ENCODE measurements at places on chromosomes 13 and 19. TPM values are rescaled to one million over a fixed set of nuclear protein-coding genes. Genes with fewer than 3 reads are reported as not detected.

The MEIS3 gene
- 2.6 TPM for total RNA-seq

The RASIP1 gene
- total RNA-seq, result 2.2 TPM

The SLITRK6 gene
- total RNA-seq, result 8.2 TPM

The REX1BD gene
- 79.6 TPM for total RNA-seq

The EVI5L gene
- 10.6 TPM for total RNA-seq

The ETV2 gene
- total RNA-seq, result 1.9 TPM

DNA sequence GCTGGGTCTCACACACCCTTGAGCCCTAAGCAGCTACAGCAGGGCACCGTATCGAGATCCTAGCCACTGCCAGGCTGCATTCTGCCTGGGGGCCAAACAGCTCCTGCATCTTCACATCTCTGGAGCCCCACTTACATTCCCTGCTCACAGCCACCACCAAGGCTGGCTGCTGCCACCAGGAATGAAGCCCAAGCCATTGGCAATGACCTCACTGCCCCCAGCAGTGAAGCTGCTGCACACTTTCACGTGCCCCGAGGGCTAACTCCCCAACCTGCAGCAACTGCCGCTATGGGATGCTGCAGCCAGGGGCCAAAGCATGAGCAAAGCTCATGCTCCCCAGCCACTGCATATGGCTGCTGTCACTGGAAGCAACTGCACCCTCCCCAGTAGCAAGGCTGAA lies 42.0 kb downstream of the F2RL3 start:
- no peak overlapping the region for H3K27ac ChIP-seq
- no peak overlapping the region for H3K4me3 ChIP-seq
- H3K36me3 ChIP-seq, result no peaks in the 10 kb centered on the region
- DNase-seq, result no peak
- no peaks in the 10 kb centered on the region for H3K27me3 ChIP-seq
- no peaks in the 10 kb centered on the region for H3K4me1 ChIP-seq

DNA sequence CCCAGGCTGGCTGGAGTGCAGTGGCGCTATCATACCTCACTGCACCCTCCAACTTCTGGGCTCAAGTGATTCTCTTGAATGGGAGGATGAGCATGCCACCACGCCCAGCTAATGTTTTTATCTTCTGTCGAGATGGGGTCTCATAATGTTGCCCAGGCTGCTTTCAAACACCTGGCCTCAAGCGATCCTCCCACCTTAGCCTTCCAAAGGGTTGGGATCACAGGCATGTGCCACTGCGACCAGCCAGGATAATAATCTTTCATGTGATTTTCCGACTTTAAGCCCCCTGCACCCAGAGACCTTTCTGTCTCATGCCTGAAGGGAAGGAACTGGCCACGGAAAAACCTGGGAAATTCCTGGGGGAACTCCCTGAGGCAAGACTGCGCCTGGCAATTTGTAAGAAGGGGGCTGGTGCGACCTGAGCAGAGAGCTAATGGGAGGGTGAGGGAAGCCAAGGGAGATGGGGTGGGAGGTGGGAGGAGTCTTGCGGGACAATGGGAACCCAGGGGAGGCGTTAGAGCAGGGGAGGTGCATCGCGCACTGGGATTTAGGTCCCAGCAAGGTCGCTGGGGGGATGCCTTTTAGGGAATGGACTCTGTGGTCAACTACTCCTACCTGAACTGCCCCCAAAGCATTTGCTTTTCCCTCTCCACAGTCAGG lies 1.2 kb upstream of the CCDC124 start:
- H3K4me1 ChIP-seq, result peaks cover 9% of the 10 kb centered on the region
- no peak overlapping the region for H3K4me3 ChIP-seq
- H3K27ac ChIP-seq, result no peak overlapping the region
- no peaks in the 10 kb centered on the region for H3K36me3 ChIP-seq

DNA sequence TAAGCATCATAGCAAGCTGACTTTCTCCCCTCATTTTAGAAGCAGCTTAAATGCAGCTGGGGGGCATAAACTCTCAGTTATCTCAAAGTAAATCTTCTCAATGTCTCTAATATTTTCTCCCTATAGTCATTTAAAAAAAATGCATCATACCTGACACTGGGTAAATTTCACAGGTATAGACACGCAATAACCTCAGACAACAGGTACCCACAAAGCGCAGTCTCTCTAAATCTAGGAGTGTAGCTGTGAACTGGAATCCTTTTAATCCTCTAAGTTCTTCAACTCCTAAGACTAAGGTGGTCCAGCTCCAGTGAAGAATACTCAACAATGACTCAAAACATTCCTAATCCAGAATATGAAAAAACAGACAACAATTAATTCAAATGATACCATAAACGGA lies 141.2 kb downstream of the MYCBP2 start:
- H3K36me3 ChIP-seq, result no peaks in the 10 kb centered on the region
- no peaks in the 10 kb centered on the region for H3K27me3 ChIP-seq
- H3K27ac ChIP-seq, result no peak overlapping the region
- no peak for DNase-seq

GRCh38 chr13:60720590-60720989 lies 323.6 kb downstream of the TDRD3 start:
- H3K27me3 ChIP-seq, result no peaks in the 10 kb centered on the region
- H3K4me3 ChIP-seq, result no peak overlapping the region
- H3K36me3 ChIP-seq, result no peaks in the 10 kb centered on the region
- H3K27ac ChIP-seq, result no peak overlapping the region

DNA sequence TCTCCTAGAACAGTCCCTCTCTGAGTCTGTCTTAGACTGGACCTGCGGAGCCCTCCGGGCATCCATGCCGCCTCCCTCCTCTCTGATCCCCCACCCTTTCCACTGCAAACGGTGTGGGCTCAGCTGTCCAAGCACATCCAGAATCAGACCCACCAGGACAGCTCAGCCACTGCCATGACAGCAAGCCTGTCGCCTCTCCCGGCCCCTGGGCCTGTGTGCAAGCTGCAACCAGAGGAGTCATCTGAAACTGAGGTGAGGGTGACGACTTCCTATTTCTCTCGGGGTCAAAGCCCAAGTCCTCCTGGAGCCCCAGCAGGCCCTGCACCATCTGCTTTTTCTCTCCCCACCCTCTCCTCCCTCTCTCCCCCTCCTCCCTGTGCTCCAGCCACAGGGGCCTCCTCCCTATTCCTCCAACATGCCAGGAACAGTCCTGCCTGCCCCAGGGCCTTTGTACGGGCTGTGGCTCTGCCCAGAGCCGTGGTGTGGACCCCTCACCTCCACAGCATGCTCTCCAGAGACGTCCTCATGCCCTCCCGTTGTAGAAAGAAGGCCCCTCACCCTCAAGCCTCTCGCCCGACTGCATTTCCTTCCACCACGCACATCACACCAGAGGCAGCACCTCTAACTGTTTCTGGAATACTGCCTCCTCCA lies 23.5 kb upstream of the MYDGF start:
- no peaks in the 10 kb centered on the region for H3K4me1 ChIP-seq
- H3K27me3 ChIP-seq, result no peaks in the 10 kb centered on the region
- peaks cover 30% of the 10 kb centered on the region for H3K36me3 ChIP-seq
- no peak for DNase-seq
- no peak overlapping the region for H3K27ac ChIP-seq

GRCh38 chr13:57857945-57858344 lies 226.4 kb downstream of the PCDH17 start:
- no peak overlapping the region for H3K27ac ChIP-seq
- H3K4me3 ChIP-seq, result no peak overlapping the region
- H3K27me3 ChIP-seq, result no peaks in the 10 kb centered on the region
- H3K36me3 ChIP-seq, result no peaks in the 10 kb centered on the region
- no peaks in the 10 kb centered on the region for H3K4me1 ChIP-seq

DNA sequence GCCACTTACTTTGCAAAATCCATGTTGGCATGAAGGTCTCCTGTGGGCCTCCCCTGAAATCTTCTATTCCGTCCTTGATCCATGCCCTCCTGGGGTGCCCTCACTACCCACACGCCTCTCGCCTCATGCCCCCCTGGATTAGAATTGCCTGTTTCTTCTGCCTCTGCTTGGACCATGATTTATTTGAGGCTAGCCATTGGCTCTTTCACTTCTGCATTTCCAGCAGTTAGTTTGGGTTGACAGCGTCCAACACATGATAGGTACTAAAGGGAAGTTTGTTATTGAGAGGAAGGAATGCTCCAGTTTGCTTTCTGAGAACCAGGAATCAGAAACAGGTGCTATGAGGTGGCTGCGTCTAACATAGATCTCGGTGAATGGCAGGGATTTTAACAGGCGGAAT lies 30.5 kb upstream of the TPTE2 start:
- H3K27me3 ChIP-seq, result no peaks in the 10 kb centered on the region
- H3K27ac ChIP-seq, result no peak overlapping the region
- no peaks in the 10 kb centered on the region for H3K36me3 ChIP-seq

DNA sequence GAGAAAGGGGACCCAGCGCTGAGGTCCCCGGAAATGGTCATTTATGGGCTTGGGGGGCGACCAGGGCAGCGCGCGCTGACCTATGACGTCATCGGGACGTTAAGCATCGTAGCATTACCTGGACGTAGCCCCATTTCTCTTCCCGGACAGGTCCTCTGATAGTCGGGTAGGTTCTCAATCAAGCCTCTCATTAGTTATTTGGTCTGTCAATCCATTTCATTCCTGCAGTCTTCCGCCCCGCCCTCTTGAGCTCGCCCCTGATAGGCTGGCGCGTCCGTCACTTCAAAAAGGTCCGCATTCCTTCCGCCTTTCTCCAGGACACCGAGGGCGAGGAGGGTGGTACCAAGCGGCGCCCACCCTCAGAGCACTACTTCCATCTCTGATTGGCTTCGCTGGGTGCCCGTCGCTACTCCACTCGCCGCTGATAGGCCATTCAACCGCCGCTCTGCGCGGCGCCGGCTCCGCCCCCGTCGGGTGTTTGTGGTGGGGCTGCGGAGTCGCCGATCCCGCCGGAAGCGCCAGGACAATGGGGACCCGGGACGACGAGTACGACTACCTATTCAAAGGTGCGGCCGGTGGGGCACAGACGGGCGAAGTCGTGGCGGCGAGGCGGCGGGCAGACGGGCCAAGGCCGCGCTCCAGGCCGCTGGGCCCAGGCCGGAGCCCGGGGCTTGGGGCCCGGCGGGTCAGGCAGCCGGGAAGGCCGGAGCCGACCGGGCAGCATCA lies at the start of gene RAB11B:
TSS of gene RAB11B (plus strand) at position 470 of the 726 bp plus-strand sequence. CDS start at position 527, 57 bp downstream.
- DNase-seq, result peak; percentile 100
- H3K4me1 ChIP-seq, result peaks cover 14% of the 10 kb centered on the region
- peak within 1 kb of the TSS; percentile 78 for H3K4me3 ChIP-seq
- H3K36me3 ChIP-seq, result no peaks in the 10 kb centered on the region
- no peaks in the 10 kb centered on the region for H3K27me3 ChIP-seq

DNA sequence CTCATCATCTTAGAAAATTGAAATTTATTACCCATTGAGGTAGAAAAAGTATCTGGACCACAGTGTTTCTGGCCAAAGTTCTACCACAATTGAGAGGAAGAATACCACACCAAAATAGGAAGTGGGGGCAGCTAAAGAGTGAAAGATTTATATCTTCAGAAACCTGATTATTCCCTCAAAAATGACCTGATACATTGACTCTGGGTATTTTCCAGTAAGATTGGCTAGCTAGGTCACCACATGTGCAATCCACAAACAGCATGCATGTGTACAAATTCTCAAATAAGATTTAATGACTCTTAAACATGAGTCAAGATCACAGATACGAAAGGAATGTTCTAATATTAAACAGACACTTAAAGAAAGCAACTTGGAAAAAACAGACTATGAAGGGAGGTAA lies 1516.2 kb upstream of the PCDH20 start:
- no peak for DNase-seq
- H3K27me3 ChIP-seq, result no peaks in the 10 kb centered on the region
- H3K27ac ChIP-seq, result no peak overlapping the region
- H3K4me3 ChIP-seq, result no peak overlapping the region

DNA sequence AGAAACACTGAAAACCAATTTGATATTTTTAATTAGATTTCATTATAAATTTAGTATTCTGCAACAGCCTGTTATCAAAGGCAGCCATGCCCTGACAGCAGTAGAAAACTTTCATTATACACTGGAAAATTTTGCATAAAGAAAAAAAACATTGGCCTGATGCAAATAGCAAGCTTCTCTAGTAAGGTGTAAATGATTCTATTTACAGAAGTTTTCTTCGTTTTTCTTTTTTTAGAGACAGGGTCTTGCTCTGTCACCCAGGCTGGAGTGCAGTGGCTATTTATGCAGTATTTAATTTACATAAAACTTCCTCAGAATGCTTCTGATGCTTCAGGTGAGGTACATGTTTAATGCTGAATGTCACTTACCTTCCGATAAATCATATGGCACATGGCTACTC lies 67.0 kb downstream of the ABCC4 start:
- H3K27ac ChIP-seq, result no peak overlapping the region
- no peak overlapping the region for H3K4me3 ChIP-seq

DNA sequence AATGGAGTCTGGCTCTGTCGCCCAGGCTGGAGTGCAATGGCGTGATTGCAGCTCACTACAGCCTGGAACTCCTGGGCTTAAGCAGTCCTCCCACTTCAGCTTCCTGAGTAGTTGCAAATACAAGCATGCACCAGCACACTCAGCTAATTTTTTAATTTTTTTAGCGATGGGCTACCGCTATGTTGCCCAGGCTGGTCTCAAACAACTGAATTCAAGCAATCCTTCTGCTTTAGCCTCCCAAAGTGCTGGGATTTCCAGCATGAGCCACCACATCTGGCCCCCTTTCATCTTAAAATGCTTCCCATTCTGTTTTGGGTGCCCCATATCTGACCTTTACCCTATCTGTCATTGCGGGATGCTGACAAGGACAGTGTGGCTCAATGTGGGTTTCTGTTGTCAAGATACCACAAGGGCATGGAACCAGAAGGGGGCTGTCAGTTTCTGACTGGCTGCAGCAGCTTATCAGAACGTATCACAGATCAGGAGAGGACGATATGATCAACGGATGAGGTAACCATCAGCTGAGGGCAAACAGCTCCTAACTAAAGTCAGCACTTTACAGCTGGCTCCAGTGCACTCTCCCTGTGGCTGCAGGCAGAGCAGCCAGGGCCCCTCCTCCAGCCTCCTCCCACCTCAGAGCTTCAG lies 32.4 kb downstream of the GPR42 start:
- no peak overlapping the region for H3K27ac ChIP-seq
- no peaks in the 10 kb centered on the region for H3K4me1 ChIP-seq
- H3K27me3 ChIP-seq, result no peaks in the 10 kb centered on the region
- H3K36me3 ChIP-seq, result no peaks in the 10 kb centered on the region

- no peaks in the 10 kb centered on the region for H3K27me3 ChIP-seq
- H3K4me3 ChIP-seq, result no peak overlapping the region
- H3K4me1 ChIP-seq, result no peaks in the 10 kb centered on the region
- no peaks in the 10 kb centered on the region for H3K36me3 ChIP-seq
Observed at GRCh38 chr13:61417086-61417570, 1.5 kb upstream of the PCDH20 start.

DNA sequence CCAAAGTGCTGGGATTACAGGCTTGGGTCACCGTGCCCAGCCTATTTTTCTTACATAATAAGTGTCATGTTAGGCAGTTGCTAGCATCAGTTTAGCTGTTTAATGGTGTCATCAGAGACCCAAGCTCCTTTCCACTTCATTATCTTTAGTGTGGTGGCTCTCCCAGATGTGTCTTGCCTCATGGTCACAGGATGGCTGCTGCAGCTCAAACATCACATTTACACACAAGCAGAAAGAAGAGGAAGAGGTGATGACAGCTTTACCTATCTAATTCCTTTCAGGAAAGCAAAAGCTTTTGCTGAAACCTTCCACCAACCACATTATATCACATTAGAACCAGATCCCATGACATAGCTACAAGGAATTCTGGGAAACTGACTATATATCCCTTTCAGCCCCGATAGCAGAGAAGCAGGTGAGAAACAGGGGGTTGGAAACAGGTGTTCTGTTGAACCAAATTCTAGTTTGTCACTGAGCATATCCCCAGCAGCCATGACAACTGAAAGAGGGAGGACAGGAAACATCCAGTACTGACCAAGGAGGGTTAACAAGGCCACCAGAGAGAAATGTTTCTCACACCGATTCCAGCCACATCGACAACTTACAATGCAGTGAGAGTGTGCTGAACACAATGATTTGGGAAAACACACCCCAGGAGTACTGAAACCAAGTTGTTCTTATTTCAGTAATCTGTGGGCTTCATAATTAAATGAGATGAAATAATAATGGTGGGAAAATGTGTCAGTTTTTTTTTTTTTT lies 617.0 kb downstream of the UQCRFS1 start:
- H3K4me1 ChIP-seq, result no peaks in the 10 kb centered on the region
- H3K36me3 ChIP-seq, result no peaks in the 10 kb centered on the region
- no peak overlapping the region for H3K27ac ChIP-seq
- H3K4me3 ChIP-seq, result no peak overlapping the region
